ENCODE measurements at places on chromosomes 3 and 15.

- no peak for DNase-seq
Measured at GRCh38 chr3:46750555-46751038, 32.9 kb upstream of the PRSS50 start.

DNA sequence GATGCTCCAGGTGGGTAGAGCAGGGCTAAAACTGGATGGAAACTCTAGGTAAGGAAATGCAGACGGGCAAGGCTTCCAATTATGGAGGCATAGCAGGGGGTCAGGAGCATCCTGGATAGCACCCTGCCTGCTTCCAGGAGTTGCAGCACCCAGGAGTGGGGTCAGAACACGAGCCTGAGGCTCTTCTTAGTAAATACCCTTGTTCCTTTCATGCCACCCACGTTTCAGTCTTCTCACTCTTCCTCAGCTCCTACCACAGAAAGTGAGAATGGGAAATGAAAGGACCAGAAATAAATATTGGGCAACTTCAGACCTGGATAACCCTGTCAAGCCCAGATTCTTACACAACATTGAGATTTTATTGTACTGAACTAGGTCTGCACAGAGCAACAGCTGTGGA lies 16.4 kb downstream of the CCR1 start:
- no peak for DNase-seq

DNA sequence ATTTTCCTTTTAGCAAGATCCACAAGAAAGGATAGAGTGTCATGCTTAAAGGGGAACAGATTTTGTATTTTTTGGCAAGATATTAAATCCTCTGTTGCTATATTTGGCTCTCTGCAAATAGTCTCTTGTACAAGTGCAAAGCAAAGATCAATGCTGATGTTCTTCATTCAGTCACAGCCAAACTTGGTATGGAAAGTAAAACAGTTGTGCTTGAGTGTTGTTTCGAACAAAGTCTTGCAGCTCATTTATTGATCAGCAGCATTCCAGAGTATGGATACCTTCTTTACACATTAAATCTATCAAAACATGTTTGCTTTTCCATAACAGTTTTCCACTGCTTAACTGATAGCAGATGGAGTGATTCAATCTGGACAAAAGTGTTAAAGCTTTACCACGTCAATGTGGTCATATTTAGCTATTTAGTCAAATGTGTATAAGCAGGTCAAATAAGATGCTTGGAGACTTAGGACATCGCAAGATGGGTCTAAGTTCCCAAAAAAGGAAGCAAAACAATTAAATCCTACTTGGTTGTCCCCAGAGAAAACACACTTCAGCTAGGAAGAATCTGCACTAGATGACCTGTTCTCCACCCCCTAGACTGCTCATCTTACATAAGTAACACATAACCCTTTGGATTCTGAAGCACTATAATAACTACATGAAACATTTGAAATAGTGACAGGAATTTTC lies 52.4 kb downstream of the VGLL3 start:
- DNase-seq, result no peak

- no peak for DNase-seq
Measured at GRCh38 chr3:173773800-173774199, 376.3 kb downstream of the NLGN1 start.

GRCh38 chr15:25890529-25890928 lies 27.4 kb upstream of the ATP10A start:
- DNase-seq, result no peak

- no peak for DNase-seq
Measured at GRCh38 chr3:123757281-123757940, 126.7 kb downstream of the MYLK start.

- DNase-seq, result no peak
Measured at GRCh38 chr15:80404057-80404760, at the start of gene ARNT2. TSS of gene ARNT2 (plus strand) at chr15:80404382. CDS start at chr15:80404516, 134 bp downstream.

DNA sequence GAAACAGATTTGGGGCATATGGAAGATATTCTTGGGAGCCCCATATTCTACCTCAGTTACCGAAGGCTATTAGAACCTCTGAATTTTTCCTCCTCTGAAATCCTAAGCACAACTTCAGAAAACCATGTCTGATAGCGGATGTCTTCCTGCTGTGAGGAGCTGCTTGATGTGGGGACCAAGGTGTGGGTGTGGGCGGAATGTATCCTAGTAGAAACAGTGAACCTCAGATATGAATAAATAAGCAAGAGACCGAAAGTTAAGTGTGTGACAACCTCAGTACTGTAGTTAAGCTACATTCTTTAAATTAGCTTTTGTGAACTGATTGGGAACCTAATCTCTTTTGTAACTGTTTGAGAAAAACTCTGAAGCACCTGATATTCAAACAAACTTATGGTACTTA lies 46.9 kb downstream of the SENP2 start:
- DNase-seq, result no peak

DNA sequence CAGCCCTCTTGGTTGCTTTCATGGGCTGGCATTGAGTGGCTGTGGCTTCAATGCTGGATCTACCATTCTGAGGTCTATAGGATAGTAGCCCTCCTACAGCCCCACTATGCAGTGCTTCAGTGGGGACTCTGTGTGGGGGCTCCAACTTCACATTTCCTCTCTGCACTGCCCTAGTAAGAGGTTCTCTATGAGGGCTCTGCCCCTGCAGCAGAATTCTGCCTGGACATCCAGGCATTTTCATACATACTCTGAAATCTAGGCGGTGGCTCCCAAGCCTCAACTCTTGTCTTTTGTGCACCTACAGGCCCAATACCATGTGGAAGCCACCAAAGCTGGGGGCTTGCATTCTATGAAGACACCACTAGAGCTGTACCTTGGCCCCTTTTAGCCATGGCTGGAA lies 195.8 kb downstream of the IGSF11 start:
- no peak for DNase-seq

- no peak for DNase-seq
Measured at GRCh38 chr3:55888282-55888885, 401.3 kb upstream of the WNT5A start.

DNA sequence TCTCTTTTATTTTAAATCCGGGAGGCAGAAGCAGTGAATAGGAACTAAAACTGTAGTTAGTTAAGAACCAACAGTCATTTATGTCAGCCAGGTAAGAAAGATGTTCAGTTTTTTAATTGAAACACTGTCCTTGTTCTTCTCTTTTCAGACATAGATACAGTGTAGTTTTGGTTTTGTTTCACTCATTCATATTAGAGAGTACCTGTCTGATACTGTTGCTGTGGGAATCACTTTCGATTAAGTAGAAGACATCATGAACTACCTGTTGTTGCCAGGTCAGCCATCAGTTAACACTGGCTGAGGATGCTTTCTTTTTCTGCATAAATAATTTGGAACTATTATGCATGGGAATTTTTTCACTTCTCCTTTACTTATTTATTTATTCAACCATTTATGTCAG lies 700.4 kb downstream of the OTOL1 start:
- no peak for DNase-seq

DNA sequence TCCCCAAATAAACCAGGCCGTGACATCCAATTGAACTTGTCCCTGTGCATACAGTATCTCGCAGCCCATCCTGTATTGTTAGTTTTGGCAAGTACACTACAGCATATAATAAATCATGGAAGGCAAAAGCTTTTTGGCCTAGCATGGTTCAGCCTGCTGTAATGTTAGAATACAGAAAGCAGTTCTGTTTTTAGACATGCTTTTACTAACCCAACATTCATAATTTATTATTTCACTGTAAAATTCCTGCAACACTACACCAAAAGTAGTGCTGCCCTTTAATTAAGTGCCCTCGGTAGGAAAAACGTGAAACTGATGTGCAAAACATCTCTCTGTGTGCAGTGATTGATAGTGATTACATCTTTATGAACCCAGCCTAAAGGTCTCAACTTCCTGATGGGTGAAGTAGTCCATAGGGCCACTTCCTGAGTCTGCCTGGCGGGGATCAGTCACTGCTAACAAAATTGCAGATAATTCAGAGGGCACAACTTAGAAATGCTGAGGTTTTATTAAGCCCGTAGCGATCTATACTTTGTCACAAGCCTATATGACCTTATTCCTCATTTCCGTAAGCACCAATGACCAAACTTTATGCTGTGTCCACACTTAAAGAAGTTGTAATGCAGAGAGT lies 227.8 kb downstream of the CDIN1 start:
- no peak for DNase-seq

DNA sequence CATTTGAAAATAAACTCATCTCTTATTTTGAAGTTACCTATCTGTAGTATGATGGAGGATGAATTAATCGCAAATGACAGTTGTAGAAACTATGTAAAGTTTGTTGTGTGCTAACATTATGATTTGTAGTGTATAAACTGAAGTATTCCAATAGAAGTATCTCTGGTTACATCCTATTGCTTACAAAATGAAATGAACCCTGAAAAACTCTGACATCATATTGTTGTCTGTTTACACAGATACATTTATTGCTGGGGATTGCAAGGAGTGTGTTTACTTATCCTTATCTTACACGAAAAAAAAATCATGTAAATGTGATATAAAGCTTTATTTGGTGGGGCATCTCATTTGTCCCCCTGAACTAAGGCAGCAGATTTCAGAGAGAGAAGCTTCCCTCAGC lies 2.6 kb upstream of the ABHD10 start:
- no peak for DNase-seq

DNA sequence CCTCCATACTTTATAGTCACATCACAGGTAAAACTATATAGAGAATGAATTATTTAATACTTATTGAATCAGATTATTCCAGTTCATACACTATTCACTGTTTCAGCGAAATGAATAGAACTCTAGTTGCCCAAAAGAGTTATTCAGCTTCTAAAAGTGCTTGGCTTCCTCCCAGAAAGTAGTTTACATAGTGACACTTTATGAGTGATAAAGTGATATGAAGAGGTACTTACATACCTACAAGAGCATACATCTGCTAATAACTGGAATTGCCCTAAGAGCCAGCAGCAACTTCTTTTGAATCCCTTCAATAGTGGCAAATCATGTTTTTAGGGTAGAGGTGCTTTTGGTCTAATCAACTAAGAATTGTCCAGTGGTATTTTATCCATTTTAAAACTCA lies 635.1 kb upstream of the AGTR1 start:
- no peak for DNase-seq

DNA sequence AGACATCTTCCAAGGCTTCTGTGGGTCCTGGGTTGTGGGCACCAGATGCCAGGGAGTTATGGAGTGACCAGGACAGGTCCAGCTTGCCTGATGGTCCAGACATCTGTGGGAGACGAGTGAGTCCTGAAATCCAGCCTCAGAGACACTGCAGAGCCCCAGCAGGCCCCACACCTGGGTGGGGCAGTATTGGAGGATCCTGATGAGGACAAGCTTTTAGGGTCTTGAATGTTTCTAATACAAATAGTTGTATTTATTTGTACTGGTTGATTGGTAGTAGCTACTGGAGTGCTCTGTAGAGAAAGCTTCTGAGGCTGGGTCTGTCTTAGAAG lies 67.5 kb upstream of the PRR23C start:
- no peak for DNase-seq

GRCh38 chr3:190644035-190644434 lies 130.2 kb downstream of the IL1RAP start:
- DNase-seq, result no peak

GRCh38 chr3:3853544-3853943 lies 54.3 kb downstream of the LRRN1 start:
- no peak for DNase-seq

GRCh38 chr15:52281085-52282035 lies 14.2 kb downstream of the MYO5C start:
- no peak for DNase-seq

- no peak for DNase-seq
Measured at GRCh38 chr15:63473007-63473748, 31.2 kb upstream of the USP3 start.

GRCh38 chr3:87298111-87298718 lies 21.8 kb upstream of the POU1F1 start:
- no peak for DNase-seq

DNA sequence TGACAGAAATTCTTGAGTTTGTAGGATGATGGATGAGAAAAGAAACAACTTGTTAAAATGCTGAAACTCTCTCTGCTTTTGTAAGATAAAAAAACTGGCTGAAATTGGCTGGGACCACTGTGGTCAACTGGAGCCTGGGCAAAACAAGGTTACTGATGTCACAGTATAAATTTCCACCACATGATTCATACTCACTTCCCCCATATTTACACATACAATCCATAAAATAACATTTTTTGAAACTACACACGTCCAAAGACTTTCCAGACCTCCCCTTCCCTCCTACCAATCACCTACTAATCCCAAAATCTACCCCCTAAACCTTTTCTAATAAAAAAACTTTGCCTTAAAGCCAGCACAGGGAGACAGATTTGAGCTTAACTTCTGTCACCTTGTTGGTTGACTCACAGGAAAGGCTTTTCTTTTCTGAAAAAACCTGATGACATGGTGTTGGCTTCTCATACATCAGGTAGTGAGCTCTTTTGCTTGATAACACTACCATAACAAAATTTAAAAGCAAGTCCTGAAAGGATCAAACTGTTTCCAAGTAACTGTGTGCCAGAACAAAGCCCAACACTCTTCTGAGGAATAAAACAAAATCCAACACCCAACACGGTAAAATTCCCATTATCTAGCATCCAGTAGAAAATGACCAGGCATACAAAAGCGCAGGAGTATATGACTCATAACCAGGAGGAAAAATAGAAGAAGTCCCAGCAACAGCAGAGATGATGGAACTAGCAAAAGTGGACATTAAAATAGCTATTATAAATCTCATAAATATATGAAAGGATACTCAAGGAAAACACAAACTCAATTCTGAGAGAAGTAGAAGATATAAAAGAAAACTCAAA lies 87.3 kb upstream of the SNRK start:
- DNase-seq, result no peak

- no peak for DNase-seq
Measured at GRCh38 chr15:41256577-41257038, 25.5 kb downstream of the CHP1 start.

DNA sequence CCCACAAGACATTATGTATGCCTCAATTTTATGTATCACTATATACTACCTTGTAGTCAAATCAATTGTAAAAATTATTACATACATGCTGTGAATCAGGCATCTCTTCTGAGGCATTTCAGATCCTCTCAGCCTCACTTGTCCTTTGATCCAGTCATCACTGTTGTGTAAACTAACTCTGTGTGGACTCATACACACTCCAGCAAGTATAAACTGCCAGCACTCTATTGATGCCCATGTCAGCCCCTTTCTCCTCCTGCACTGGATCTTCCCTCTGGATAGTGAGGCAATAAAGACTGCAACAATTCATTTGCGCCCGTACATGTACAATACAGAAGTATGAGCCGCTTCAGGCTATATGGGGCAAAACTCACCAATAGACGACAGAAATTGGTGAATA lies 364.7 kb upstream of the TGFBR2 start:
- no peak for DNase-seq

DNA sequence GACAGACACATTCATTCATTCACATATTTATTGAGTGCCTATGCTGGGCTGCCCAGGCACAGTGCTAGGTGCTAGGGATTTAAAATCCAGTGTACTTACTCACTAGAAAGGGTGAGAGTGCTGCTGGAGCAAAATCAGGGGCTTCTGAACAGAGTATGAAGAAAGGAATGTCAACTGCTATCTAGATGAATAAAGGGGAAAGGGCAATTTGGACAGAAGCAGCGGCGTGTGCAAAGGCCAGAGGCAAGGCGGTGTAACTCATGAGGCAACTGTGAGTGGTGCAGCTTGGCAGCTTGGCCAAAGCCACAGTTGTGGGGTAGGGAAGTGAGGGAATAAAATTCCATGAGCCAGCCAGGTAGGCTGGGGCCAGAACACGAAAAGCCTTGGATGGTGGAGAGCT lies 76.7 kb downstream of the RAD18 start:
- DNase-seq, result no peak

- no peak for DNase-seq
Measured at GRCh38 chr3:61864886-61865285, 303.5 kb downstream of the PTPRG start.
